ENCODE measurements at places on chromosomes 7 and 10.

DNA sequence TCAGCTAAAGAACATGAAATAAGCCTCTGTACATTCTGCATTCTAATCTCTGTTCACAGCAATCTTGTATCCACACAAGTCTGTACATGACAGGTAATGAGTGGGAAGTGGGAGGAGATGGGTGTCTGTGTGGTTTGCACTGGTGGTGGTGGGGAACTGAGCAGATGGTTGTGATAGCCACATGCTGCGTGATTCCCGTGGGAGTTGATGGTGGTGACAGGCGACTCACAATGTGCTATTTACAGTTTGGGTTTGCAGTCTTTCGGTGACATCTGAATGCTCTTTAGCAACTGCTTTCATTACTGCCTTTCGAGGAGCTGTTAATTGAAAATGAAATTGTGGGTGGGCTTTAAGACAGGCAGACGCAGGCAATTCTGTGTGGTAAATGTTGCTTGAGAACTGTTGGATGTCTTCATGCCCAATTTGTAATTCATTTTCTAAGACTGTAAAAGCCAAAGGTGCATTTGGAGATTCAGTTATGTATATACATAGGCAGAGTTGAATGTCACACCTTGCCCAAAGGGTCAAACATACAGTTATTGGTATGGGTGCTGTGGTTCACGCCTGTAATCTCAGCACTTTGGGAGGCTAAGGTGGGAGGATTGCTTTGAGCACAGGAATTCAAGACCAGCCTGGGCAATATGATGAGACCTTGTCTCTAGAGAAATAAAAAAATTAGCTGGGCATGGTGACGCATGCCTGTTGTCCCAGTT, 308.2 kb downstream of the AUTS2 start:
- no peak for DNase-seq

DNA sequence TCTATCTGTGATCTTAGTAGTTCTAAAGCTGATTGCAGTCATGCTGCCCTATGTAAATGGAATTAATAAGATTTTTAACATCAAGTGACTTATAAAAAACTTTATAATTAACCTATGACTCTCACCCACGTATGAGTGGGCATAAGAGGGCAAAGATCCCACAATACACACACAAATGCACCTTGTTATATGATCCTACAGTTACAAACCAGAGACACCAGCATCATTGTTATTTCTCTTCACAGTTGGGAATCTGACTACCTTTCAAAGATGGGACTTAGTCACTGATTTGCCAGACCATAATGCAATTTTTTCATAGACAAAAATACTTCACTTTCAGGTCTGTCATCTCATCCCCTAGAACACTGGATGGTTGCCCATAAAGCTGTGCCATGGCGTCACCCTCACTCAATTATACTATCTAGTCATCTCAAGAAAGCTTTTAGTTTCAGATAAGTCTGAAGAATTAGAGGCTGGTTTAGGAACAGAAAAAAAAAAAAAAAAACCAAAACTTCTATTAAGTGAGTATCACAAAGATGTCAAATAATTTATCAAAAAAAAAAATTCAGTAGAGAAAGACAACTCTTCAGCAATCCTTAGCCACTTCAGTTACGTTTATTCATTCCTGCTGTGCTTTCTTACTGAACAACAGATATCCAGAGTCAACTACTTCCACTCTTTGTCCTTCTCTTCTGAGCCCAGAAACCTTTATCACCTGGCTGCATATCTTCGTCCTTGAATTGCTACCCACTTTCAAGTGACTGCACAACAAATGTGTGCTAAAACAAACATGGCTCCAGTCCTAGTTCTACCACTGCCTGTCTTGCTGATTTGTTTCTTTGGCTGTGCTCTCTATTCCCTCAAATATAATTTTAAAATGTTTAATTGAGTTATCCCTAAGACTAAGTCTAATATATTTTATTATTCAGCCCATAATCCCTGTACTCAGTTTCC, 175.0 kb upstream of the CHRM2 start:
- no peak for DNase-seq

GRCh38 chr10:98363220-98363619, 51.8 kb downstream of the PYROXD2 start:
- no peak for DNase-seq

DNA sequence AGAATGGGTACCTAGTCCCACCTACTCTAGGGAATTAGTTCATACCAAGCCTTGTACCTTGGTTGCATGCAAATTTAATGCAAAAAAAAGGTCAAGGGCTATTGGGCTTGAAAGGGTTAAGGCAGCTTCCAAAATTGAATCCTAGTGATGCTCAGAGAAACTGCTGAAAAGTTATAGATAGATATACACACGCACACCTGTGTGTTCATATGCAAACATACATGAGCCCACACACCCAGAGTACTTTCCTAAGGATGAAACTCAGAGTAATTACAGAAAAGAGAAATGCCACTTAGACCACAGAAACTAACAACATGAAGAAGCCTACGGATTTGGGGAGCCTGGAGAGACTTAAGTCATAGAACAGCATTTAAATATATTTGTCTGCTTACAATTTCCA, 1.5 kb downstream of the SLC25A13 start:
- DNase-seq, result no peak

GRCh38 chr10:47357131-47357582, 9.0 kb downstream of the RBP3 start:
- no peak for DNase-seq

DNA sequence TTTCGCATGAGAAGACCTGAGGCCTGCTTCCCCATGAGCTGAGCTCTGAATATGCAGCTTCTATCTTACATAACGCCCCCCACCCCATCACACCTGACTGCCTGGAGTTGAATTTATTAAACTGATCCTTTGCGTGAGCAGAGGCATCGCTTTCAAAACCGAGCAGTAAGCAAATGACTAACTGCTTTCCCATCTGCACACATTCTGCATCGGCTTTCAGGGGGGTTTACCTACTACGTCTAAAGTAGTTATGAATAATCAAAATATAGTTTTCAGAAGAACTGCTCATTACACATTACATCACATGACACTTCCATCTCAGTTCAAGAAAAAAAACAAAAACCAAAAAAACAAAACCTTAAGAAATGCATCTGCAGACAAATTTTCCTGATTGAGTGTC, 54.7 kb upstream of the EGR2 start:
- DNase-seq, result no peak

DNA sequence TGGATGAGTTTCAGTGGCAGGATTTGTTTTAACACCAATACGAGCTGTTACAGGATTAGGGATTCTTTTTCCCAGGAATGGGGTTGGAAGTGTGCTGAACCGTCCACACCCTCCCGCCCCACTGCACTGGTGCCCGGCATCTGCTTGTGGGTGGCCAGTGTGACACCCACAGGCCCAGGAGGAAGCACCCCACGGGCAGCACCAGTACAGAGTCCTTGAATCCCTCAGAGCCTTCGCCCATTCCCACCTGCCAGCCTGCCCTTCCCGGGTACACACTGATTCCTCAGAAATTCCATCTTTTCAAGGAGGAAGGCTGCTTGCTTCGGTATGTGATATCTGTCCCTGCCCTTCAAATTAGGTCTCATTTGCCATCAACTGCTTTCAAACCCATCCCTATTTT, 15.4 kb downstream of the INSIG1 start:
- DNase-seq, result no peak

DNA sequence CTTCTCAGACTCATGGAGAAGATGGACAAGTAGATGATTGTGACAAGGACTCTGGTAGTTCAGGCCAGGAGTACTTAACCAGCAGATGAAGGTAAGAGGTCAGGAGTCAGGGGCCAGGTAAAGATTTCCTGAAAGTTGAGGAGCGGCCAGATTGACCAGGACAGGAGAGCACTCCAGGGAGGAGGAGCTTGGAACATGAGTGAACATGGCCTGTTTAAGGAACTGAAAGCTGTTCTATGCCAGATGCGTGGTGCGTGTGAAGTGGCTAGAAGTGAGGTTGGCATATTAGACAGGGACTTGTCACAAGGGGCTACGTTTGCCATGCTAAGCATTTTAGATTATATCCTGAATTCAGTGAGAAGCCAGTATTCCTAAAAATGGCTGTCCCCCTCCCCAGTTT, 157.2 kb downstream of the WNT2 start:
- no peak for DNase-seq

- no peak for DNase-seq
Observed at GRCh38 chr7:28942168-28942567, 16.0 kb downstream of the TRIL start.

DNA sequence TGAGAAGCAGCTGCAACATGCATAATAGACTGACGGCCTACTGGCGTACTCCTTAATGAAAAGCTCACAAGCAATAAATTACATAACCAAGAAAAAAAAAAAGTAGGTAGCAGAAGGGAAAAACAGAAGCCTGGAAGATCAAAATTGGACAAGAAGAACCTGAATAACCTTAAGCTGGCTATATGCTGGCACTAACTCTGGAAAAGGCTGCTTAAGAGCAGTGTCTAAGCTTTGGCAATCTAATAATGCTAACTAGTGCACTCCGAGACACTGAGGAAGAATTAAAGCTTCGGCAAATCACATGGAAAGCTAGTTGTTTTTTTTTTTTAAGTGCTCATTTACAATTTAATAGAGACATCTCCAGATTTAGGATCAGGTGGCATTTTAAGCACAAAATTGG, 441.9 kb downstream of the PARD3 start:
- DNase-seq, result no peak

- no peak for DNase-seq
Observed at GRCh38 chr7:151810441-151811232, 66.3 kb downstream of the PRKAG2 start.

- DNase-seq, result no peak
Observed at GRCh38 chr7:24828891-24829661, 71.8 kb upstream of the GSDME start.

- DNase-seq, result no peak
Observed at GRCh38 chr10:2117641-2118040, 380.3 kb upstream of the ADARB2 start.

- no peak for DNase-seq
Observed at GRCh38 chr10:71538608-71539260, 142.0 kb downstream of the CDH23 start.

GRCh38 chr7:77855371-77856083, 57.0 kb downstream of the PHTF2 start:
- no peak for DNase-seq

- no peak for DNase-seq
Observed at GRCh38 chr7:65233409-65234034, 140.1 kb upstream of the ZNF92 start.

GRCh38 chr10:50431791-50432190, 180.5 kb upstream of the ASAH2 start:
- no peak for DNase-seq

- no peak for DNase-seq
Observed at GRCh38 chr7:143235561-143235960, 13.7 kb downstream of the TAS2R40 start.

- no peak for DNase-seq
Observed at GRCh38 chr10:131398166-131398565, 86.6 kb upstream of the TCERG1L start.

DNA sequence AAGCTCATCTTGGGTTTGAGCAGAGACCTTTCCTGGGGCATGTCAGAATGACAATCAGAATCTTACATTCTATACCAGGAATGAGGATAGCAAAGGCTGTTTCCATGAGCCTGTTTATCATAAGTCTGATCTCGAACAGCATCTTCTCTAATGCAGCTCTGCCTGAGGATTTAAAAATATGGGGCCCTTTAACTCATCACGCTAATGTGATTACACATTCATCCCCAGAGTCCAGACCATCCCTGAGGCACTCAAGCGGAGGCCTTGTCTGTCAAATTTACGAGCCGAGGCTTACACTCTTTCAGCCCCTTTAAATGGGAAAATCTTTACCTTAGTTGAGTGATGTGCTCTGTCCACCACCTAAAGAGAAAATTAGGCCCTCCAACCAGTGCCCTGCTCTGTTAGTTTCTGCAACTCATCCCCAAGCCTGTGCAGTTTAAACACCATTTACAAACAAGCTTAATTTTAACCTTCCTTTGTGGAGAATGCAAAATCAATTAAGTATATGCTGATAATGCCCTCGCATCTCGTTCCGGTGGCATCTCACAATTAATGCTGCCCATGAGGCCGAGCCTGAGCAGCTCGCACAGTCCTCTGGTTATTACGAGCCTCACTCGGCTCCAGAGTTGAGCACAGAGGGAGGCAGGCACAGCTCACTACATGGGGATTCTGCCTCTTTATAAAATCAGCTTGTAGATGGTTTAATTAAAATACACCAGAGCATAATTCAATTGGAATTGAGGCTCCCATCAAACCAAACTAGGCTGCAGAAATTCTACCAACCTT, 16.0 kb downstream of the CHST15 start:
- DNase-seq, result no peak
